Activated T-helper 17 cell treated with anti-CD3 and anti-CD28 coated beads, Interleukin-2, amount 50 U/mL, for 72 hours (primary cell): ENCODE measurements at places on chromosomes 6 and 20. TPM values are rescaled to one million over a fixed set of nuclear protein-coding genes. Genes with fewer than 3 reads are reported as not detected.

IFNGR1 gene
- total RNA-seq: 26.9 TPM

CYP39A1 gene
- total RNA-seq: not detected

PLN gene
- total RNA-seq: 0.52 TPM

PAX1 gene
- total RNA-seq: not detected

PDE7B gene
- not detected for total RNA-seq

REM1 gene
- total RNA-seq: not detected

- ATAC-seq: no peak
Measured at GRCh38 chr20:15597306-15597705, 975.9 kb downstream of the KIF16B start.

DNA sequence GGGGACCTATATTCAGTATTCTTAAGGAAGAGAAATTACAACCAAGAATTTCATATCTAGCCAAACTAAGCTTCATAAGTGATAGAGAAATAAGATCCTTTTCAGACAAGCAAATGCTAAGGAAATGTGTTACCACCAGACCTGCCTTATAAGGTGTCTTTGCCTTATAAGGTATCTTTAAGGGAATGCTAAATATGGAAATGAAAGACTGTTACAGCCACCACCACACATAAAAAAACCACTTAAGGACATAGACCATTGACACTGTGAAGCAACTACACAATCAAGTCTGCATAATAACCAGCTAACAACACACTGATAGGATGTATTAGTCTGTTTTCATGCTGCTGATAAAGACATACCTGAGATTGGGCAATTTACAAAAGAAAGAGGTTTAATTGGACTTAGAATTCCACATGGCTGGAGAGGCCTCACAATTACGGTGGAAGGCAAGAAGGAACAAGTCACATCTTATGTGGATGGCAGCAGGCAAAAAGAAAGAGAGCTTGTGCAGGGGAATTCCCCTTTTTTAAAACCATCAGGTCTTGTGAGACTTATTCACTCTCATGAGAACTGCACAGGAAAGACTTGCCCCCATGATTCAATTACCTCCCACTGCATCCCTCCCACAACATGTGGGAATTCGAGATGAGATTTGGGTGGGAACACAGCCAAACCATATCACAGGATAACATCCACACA lies 119.2 kb upstream of the LAMA2 start:
- no peak for ATAC-seq

DNA sequence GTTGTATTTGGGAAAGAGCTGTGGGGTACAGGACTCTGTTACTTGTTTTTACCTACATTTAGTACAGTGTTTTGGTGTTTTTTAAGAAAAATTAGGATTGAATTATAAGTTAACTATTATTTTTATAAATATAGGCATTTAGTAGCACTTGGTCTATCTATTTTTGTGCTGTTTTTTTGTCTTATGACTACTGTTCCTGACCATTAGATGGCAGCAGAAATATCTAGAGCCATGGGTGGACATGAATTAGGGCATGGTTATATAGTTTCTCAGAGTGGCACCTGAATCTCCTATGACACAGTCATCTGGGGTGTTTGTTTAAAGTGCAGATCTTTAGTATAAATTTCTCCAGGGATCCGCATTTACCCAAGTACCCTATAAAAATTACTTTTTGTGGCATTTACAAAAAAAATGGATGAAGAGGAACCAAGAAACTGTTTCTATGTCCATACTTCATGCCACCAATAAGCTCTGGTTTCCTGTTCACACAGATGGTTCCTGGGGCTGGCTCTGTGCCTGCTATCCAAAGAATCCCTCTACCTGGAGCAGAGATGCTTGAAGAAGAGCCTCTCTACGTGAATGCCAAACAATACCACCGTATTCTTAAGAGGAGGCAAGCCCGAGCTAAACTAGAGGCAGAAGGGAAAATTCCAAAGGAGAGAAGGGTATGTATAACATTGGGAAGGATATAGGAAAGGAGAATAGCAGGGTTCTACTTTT lies 19.8 kb downstream of the NFYA start:
- no peak for ATAC-seq

DNA sequence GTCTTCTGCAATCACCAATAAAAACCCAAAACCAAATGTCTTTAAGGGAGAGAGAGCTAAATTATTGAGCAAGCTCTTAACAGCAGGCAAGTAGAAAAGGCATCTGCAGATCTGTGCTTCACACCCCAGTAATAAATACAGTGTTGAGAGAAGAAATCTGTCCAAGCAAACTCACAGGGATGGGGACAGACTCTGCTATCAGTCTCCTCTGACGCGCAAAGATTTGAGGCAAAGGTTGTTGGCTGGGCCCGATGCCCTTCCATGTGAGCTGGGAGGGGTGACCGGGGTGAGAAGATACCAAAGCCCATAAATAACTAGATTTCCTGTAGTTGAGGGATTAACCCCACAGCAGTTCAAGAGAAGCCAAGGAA lies 315.2 kb upstream of the SOX4 start:
- ATAC-seq: no peak

DNA sequence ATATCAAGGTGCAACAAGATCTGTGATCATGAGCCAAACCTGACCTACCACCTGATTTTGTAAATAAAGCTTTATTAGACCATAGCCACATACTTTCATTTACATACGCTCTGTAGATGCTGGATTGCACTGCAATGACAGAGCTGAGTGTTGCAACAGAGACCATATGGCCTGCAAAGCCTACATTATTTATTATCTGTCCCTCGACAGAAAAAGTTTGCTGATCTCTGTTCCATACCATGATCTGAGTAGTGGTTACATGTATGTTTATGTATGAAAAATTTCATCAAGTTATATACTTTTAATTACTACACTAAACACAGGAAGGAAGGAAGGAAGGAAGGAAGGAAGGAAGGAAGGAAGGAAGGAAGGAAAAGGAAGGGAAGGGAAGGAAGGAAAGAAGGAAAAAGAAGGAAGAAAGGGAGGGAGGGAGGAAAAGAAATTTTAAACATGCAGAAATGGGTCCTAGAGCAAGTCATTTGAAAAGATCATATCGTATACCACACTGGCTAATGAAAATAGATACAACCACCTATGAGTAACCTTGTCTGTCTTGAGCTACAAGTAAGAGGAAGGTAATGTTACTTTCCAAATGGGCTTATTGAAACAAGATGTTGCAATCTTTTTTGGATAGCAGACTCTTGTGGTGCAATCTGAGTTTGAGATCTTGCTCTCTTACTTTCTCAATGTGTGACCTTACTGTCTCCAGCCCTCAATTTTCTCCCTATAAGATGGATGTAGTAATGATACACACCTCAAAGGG lies 441.0 kb downstream of the KIF16B start:
- ATAC-seq: no peak

DNA sequence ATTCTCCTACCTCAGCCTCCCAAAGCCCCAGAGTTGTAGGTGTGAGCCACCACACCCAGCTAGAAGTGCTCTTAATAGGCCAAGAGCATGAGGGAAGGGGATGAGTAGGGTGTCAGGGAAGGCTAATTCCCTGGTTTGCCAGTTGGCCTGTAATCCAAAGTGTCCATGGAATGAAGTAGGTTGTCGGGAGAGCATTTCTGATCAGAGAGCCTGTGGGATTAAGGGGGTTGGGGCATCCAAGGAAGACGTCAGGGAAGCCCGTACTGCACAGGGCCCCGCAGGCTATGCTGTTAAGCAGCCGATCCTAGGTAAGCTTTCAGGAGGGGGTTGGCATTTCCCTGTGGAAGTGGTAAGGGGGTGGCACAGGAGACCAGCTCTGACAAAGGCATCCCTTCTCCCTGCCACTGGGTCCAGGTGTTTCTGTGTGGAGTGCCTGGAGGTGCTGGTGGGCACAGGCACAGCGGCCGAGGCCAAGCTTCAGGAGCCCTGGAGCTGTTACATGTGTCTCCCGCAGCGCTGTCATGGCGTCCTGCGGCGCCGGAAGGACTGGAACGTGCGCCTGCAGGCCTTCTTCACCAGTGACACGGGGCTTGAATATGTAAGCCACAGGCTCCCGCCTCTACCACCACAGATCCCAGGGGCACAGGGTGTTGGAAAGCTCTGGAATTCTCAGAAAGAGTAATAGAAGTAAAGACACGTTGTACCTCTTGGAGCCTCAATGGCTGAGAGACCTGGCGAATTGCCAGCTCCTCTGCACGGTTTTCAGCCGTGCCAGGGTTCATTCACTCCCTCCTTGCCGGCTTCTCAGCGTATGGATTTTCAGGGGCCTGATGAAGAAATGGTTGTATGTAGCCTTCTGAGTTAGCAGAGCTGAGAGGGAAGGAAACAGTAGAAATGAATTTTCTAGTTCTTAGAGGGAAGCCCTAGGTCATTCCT lies 21.4 kb upstream of the MAPRE1 start:
- ATAC-seq: no peak
